ENCODE measurements at places on chromosomes 4 and X.

DNA sequence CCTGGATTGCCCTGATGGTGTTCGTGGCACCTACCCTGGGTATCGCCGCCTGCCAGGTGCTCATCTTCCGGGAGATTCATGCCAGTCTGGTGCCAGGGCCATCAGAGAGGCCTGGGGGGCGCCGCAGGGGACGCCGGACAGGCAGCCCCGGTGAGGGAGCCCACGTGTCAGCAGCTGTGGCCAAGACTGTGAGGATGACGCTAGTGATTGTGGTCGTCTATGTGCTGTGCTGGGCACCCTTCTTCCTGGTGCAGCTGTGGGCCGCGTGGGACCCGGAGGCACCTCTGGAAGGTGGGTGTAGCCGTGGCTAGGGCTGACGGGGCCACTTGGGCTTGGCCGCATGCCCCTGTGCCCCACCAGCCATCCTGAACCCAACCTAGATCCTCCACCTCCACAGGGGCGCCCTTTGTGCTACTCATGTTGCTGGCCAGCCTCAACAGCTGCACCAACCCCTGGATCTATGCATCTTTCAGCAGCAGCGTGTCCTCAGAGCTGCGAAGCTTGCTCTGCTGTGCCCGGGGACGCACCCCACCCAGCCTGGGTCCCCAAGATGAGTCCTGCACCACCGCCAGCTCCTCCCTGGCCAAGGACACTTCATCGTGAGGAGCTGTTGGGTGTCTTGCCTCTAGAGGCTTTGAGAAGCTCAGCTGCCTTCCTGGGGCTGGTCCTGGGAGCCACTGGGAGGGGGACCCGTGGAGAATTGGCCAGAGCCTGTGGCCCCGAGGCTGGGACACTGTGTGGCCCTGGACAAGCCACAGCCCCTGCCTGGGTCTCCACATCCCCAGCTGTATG lies 1.8 kb downstream of the AVPR2 start:
- DNase-seq, result no peak

DNA sequence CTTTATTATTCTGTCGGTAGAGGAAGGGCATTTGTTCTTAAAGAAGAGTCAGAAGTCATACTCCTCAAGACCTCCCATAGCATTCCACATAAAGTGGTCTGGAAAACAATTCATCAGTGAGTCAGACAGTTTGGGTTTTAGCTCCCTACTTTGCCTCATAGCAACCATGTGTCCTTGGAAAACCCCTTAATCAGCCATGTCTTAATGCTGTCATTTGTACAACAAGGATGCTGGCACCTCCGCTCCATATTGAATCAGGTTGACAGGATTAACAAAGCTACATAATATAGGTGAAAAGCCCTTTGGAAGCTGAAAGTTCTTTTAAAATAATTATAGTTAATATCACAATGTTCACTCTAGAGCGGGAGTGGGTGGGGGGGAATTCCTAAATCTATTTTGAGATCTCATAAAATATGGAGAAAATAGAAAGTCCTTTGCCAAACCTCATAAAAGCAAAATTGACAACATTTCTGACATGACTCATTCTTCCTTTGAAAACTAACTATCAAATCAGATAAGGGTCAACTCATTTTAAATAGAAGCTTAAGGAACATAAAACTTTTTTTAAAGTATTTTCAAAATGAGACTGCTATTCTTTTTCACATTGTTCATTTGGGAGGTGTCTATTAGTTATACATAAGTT lies 37.3 kb upstream of the GUCY1A1 start:
- no peak for DNase-seq

DNA sequence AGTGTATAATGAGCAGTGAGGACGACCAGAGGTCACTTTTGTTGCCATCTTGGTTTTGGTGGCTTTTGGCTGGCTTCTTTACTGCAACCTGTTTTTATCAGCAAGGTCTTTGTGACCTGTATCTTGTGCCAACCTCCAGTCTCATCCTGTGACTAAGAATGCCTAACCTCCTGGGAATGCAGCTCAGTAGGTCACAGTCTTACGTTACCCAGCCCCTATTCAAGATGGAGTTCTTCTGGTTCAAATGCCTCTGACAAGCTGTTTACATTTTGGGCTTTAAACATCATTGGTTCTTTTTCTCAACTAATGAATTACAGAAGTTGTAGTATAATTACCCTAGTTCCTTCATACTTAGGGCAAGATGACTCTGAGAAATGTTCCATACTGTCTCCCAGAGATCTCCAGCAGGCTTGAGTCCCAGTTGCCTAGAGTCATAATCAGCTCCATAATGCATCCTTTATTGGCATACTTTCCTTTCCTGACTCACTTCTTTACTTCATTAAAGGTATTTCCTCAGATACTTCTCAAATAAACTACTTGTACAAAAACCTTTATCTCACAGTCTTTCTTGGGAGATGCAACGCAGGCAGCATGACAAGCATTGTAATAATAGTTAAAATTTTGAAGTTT lies 136.5 kb downstream of the KDM6A start:
- no peak for DNase-seq

GRCh38 chr4:106096454-106096853 lies 201.2 kb downstream of the NPNT start:
- no peak for DNase-seq

DNA sequence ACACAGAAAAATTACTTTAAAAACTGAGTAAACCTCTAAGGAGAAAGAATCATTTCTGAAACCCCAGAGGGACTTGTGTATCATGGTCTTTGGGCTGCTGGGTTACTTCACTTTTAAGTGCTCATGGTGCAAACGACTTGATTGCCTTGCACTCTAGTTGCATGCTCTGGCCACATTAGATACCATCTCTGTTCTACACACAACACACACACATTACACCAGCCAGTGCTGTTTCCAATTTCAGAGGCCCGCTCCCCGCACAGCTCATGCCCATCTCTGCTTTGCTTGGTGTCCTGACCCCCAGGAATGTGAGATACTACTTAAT lies 2.1 kb downstream of the PPP3CA start:
- DNase-seq, result no peak

- no peak for DNase-seq
Measured at GRCh38 chr4:72875545-72875944, 194.0 kb downstream of the COX18 start.

GRCh38 chrX:8196776-8197175 lies 25.7 kb upstream of the VCX2 start:
- no peak for DNase-seq

DNA sequence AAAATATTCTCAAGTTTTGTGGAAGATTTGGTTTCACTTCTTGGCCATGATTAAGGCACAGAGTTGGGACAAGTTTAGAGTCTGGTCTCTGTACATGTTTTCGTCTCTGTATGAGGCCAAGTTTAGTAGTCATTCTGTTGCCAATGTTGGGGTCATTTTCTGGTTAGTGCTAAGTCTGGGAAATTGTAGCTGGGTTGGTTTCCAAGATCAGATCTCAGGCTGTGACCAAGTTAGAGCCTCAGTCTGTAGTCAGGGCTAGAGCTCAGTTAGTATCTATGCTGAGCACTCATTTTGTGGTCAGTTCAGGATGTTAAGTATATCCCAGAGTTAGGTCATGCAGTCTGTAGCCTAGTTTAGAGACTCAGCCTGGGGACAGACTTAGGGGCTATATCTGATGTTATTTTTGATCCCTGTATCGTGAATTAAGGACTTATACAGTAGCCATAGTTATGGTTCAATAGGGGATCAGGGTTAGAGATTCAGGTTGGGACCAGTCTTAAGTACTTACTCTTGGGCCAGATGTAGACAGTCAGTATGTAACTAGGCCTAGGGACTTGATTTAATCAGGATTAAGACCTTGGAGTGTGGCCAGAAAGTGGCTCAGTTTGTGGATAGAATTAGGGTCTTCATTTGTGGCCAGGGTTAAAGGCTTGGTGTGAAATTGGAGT lies 6.6 kb upstream of the ENOX2 start:
- DNase-seq, result no peak

GRCh38 chrX:136204571-136204970 lies 46.6 kb downstream of the MAP7D3 start:
- DNase-seq, result no peak

- DNase-seq, result no peak
Measured at GRCh38 chr4:7059662-7060061, 8.2 kb downstream of the GRPEL1 start.

DNA sequence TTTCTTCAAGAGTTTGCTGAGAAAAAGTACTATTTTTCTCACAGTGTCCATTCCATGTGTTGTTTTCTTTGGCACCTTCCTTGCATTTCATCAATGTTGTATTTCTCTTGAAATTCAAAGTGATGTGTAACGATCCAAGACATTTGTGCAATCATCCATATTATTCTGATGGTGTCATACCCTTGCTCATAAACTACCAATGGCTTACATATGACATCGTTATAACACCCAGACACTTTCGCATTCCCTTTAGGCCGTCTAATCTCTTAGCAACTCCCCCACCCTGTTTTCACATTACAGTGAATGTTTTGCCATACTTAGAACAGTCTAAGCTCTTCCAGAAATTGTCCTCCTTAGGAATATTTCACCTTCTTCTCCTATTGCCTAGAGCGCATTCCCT lies 1779.0 kb downstream of the PCDH7 start:
- no peak for DNase-seq

GRCh38 chr4:168908851-168909273 lies 101.2 kb downstream of the CBR4 start:
- DNase-seq, result no peak

DNA sequence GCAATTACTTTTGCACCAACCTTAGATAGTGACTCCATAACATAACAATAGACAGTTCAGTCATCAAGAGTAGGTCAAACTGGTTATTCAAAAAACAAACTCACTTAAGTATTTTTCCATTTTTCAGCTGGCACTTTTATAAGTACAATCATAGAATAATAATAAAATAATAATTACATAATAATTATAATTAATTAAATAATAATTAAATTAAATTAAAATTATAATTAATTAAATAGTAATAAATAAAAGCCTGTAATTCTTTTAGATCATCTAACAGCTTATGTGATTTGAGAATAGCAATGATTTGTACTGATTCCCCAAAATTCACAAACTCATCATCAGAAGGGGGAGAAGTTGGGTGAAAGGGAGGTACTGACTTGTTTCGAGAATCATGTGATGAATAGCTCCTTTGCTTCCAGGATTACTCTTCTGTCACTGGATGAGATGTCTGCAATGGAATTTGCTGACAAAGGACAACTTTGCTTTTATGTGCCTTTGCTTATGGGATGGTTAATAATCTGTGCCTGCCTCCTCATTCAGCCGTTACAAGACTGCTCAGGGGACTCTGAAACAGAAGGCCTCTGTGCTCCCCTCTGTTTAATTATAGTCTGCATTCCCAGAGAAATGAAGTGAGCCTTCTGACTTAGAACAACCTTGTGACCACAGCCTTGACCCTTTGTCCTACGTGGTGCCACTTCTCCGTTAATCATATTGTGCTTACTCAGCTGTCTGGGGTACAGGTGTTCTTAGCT lies 104.8 kb upstream of the ENPEP start:
- DNase-seq, result no peak

DNA sequence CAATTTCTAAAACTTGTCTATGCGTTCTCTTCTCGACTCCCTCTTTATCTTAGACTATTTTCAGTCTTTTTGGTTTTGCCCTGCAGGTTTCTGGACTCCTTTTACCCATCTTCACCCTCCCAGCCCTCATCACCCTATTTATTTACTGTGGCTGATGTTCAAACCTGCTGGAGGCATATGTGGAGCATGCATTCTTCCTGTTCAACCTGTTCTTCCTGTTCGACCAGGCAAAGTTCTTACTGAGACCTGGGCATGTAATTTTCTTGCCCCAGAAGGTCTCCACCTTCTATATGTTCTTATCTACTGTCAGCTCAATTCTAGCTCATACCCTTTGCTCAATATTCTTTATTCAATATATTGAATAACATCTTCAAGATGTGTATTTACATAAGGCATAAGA lies 69.4 kb upstream of the AGA start:
- DNase-seq, result no peak

GRCh38 chrX:148288451-148288850 lies 212.0 kb upstream of the AFF2 start:
- DNase-seq, result no peak

DNA sequence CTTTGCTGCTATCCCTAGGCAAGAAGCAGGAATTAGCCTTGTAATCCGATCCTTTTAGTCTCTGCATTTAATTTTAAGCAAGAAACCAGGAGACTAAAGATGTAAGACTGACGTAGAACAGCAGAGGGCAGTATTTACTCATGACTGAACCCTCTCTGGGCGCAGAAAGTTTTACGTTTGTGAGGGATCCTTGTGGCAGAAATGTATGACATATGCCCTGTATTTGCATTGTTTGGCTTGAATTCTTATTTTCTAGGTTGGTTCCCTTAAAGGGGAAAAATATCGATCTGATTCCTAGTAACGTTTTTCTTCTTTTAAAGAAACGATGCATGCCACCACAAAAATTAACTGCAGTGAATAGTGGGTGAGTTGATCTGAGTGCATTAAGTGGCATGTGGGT lies 1.3 kb upstream of the FAT4 start:
- DNase-seq, result no peak

DNA sequence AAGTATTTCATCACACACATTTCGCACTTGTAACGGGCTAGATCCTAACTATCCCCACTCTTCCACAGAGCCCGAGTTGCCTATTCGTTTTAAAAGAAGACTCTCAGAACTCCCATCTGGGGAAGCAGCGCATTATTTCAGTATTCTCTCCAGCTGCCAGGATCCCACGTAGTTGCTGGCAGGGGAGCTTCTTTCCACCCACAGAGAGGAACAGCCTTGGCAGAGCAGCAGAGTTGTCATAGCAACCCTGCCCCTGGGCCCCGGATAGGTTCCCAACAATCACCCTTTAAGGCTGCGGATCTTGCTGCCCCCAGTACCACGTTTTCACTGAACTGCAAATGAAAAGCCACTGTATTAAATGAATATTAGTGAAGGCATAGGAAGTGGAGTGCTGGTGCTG lies 106.7 kb downstream of the GPM6A start:
- DNase-seq, result no peak

DNA sequence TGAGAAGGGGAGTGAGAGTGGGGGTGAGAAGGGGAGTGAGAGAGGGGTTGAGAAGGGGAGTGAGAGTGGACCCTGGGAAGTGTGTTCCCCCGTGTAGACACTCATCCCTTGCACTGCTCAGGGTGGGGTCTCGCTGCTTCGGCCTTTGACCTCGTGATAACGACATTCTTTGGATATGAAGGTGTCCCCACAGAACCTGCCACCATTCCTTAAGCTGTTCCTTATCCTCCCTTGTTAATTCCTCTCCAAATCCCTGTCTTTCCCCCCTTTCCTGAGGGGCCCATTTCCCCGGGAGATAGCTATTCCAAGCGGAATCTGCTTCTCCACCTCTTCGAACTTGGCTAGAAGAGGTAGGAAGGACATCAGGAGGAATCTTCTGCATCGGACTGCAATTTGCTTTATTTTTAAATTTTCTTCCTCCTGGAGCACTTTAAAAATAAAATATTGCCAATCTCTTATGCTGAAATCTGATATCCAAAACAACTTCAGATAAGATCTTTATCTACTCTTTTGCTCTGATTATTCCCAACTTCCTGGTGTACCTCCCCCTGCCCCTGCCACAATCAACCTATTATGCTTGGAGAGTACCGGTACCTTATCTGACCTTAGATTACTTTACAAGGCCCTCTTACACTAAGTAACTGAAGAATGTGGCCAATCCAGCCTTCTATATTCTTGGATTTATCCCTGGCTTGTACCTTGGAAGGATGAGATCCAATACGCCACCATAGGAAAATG lies 15.6 kb downstream of the TRIML1 start:
- no peak for DNase-seq

- no peak for DNase-seq
Measured at GRCh38 chrX:40106676-40107290, 9.0 kb upstream of the BCOR start.

Measured in stimulated activated CD8-positive, alpha-beta memory T cell treated with anti-CD3 and anti-CD28 coated beads, Interleukin-12 subunit alpha, Interleukin-12 subunit beta, amount 100 ng/mL, for 4 hours (primary cell).